ENCODE measurements at places on chromosomes 16 and 17.

- no peak for DNase-seq
These were observed 5.7 kb upstream of the LGALS3BP start for GRCh38 chr17:78985395-78985794.

- DNase-seq: no peak
These were observed 449.3 kb downstream of the KCNJ2 start for GRCh38 chr17:70618641-70619040.

DNA sequence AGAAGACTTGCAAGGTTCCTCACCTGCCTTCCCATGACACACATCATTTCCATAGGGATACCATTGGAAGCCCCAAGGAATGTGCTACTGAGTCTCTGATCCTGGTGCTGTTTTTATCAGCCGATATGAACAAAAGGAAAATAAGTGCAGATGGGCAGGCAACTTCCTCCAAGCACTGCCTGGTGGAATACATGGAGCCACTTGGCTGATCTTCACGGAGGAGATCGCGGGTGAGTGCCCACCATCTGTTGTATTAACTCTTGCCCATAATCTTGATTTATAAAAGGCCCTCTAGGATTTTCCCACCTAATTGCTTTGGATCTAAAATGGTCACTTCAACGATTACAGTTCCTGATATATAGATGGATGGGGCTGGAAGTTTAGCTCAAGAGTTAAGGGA is 24.7 kb upstream of the CDRT15 start:
- no peak for DNase-seq

DNA sequence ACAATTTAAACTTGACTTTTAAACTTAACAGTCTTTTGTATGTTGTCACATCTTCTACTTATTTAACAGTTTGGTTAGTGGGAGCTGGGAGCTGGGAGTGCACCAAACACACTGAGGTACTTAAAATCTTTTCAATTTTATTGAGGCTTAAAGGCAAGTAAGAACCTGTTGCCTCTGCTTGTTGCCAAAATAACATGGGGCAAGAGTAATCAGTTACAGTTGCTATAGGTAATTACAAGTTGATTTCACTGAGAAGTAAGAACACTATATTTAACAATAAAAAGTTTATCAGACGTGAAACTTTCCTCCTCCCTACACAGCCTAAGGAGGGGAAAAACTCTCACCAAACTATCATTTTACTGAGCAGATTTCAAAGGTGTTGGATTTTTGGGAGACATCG is 135.2 kb downstream of the FTO start:
- DNase-seq: no peak

DNA sequence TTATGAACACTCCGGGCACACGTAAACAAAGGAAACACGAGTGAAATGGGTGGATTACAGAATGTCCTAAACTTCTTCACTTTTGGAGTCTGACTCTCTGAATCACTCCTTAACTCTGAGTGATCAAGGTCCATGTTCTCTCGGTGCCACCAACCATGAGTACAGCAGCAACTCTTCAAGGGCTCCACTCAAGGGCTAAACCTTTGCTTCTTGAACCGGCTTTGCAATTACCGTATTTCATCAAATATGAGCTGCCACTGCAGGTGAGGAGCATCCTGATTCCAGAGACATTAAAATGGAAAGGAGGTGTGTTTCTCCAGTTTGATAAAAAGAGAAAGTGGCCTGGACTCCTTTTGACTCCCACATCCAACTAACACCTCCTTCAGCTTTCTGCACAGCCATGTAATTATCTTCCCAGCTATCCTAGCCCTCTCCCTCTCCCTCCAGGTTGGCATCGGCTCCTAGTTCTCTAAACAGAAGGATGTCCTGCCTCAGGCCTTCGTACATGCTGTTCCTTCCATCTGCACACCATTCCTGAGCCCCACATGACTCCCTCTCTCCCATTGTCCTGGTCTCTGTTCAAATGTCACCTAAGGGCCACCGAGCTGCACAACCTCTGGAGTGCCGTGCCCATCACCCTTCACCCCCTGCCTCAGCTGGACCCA is 61.4 kb downstream of the ZDHHC7 start:
- DNase-seq: no peak
